Activated CD8-positive, alpha-beta T cell treated with anti-CD3 and anti-CD28 coated beads, Interleukin-2, amount 10 ng/mL, durations not matched to agents 7 days and 5 days (primary cell): ENCODE measurements at places on chromosomes 11 and 22. TPM values are rescaled to one million over a fixed set of nuclear protein-coding genes. Genes with fewer than 3 reads are reported as not detected.

DNA sequence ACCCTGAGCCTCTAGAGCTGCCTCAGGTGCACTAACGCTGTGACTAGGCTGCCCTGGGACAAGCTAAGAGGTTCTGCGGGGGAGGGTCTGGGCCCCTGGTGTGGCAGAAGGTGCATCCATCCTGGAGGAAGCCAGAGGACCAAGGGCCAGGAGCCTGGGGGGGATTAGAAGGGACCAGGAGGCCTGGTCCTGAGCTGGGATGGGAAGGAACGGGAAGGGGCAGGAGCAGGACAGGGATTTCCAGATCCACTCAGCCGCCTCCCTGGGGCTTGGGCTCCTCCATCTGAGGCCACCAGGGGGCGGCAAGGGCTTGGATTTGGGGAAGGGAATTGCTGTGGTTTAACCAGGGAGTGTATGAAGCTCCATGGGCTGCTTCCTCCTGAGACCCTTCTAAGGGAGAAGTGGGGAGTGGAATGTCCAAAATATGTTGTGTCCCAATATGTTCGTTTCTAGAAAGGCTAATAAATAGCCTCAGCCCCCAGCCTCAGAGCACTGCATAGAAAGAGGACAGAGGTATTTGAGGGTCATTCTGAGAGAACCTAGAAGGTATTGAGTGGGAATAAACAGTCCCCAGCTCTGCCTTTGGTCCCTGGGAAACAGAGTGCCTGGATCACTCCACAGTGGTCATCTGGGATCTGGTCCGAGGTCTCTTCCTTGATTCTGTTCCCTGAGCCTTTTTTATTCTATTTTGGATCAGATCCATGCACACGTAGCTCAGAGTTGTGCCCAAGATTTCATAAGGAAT, 17.4 kb upstream of the PRAME start:
- DNase-seq: peak; percentile 35

DNA sequence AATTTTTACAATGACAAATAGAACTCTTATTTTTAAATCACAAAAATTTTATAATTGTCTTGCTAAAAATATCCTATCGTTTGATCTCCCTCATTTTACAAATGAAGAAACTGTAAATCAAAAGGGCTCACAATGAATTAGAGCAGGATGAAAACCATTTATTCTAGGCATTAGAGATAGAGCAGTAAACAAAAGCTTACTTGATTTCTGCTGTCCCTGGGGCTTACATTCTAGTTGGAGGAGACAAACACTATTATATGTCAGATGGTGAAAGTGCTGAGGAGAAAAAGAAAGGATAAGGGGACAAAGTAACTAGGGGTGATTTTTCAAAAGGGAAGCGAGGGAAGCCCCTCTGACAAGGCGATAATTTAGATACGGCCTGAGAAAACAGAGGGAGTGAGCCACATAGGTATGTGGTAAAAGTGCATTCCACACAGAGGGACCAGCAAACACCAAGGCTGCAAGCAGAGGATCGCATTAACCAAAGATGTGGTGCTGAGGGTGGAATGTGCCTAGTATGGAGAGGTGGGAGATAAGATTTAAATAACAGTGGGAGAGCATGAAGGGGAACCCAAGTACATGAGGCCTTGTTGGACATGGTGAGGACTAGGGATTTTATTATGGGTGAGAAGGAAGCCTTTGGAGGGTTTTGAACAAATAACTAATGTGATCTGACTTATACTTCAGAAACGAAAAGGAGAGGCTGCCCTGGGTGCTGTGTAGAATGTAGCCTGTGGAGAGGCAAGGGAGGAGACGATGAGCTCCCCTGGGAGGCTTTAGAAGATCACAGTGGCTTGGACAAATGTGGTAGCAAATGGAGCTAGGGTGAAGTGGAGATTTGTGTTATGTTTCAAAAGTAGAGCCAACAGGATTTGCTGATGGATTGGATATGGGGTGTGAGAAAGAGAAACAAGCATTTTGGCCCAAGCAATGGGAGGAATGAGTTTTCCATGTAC, 62.1 kb downstream of the PDHX start:
- DNase-seq: no peak

DNA sequence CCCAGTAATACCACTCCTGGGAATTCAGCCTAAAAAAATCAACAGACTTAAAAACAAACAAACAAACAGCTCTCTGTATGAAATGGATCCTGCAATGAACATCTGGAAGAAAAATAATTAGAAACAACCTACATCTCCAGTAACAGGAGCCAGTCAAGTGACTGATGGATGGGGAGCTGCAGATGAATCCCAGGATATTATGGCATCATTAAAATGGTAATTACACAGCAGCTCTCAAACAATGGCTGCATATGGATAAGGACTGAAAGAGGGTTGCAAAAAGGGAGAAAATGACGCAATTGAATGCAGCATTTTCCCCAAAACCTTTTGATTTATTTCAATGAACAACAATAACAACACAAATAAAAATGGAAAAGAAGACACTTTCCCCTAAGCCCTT, 4.1 kb downstream of the NPTXR start:
- no peak for DNase-seq

GRCh38 chr22:20268279-20269012, at the start of gene RTN4R:
RTN4R (minus strand) TSS chr22:20268318; CDS start chr22:20268092, 226 bp downstream.
- peak; percentile 66 for DNase-seq

GRCh38 chr11:47186076-47186699, at the start of gene PACSIN3:
PACSIN3 (minus strand) TSS chr11:47186434; CDS start chr11:47182727, 3,707 bp downstream.
- peak; percentile 38 for DNase-seq

GRCh38 chr11:2302306-2302895, 588 bp downstream of the TSPAN32 start:
- DNase-seq: peak; percentile 61

- DNase-seq: no peak
These were observed 3.3 kb downstream of the ADORA2A start for GRCh38 chr22:24430431-24431308.

DNA sequence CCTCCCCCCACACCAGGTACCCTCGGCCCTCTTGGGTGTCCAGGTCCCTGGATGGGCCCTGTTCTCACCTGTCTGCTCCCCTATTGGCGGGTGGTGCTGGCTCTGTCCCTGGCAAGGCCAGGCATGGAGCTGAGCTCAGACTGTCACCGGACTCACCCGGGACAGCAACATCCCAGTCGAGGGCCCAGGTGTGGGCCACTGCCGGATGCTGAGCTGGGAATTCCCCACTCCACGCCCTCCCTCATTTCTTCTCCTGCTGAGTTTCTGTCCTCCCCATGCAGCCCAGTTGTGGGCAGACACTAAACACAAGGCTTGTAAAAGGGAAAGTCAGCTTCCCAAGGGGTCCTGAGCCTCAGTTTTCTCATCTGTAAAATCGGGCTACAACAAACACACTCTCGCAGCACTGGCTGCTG, 2.0 kb upstream of the AP5B1 start:
- no peak for DNase-seq

- no peak for DNase-seq
These were observed 9.2 kb downstream of the LIN7C start for GRCh38 chr11:27497284-27497866.

DNA sequence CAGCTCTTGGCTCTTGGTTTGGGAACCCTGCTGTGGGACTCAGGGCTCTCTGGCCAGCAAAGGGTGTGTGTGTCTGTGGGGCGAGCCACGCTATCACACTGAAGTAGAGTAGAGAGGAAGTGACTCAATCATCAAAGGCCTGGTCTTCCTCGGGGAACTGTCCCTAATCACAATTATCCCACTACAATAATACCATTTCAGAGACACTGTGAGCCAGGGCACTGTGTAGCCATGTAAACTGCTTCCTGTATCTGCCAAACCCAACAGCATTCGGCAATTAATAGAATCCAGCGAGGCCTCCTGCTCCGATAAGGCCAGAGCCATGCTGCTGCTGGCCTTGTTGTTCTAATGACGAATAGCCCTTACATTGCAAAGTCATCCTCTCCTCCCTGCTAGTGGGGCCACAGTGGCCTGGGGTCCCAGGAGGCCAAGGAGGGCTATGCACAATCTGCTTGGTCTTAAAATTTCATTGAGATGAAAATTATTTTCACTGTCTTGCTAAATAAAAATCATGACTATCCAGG, 49.8 kb upstream of the LMO2 start:
- no peak for DNase-seq

GRCh38 chr11:58830673-58831301, 13.7 kb downstream of the GLYATL2 start:
- DNase-seq: no peak

DNA sequence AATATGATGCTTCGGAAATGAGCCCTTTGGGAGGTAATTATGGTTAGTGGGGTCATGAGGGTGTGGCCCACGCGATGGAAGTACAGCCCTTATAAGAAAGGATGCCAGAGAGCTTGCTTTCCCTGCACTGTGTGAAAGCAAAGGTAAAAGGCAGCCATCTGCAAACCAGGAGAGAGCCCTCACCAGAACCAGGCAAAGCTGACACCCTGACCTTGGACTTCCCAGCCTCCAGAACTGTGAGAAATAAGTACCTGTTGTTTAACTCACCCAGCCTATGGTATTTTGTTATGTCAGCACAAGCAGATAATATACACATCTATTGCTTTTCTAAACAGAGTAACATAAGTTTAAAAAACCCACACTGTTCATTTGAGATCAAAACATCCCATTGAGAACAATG, 50.7 kb downstream of the SYN3 start:
- DNase-seq: no peak

GRCh38 chr22:35627267-35628041, 10.3 kb upstream of the MB start:
- DNase-seq: peak; percentile 66

GRCh38 chr22:50730941-50731661, 6.9 kb upstream of the ACR start:
- no peak for DNase-seq

DNA sequence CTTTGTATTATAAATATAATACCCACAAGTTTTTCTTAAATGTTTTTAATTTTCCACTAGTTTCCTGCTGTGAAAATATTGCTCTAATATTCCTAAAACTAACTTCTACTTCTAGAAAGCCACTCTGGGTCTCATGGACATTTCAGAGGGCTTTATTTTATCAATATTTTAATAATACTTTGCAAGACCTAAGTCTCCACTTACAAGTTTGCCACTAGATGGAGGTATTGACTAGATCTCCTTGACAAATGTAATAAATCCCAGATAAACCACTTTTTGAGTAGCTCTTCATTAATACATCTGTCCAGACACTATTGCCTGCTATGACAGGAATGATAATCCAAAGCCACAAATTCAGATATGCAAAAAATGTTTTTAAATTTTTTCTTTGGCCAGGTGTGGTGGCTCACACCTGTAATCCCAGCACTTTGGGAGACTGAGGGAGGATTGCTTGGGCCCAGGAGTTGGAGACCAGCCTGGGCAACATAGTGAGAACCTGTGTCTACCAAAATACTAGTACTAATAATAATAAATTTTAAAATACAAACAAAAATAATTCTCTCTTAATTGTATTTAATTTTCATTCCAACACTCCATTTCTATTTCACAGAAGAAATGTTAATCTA, 3.5 kb upstream of the ACAT1 start:
- DNase-seq: no peak

GRCh38 chr11:87438416-87438815, 400.7 kb downstream of the TMEM135 start:
- DNase-seq: no peak

DNA sequence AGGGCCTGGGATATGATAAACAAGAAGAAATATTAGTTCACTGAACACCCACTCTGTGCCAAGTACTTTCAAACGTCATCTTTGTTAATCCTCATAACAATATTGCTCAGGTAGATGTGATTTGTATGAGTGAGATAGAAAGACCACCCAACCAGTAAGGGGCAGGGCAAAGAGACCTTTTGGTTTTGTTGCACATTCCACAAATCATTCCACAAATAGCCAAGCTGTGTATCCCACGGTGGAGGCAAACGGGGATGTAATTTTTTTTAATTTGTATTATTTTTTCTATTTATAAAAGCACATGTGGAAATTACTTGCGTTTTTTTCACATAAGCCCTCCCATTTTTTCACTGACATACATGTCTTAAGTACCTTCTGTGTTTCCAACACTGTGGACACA, 29.0 kb downstream of the LAYN start:
- DNase-seq: no peak

DNA sequence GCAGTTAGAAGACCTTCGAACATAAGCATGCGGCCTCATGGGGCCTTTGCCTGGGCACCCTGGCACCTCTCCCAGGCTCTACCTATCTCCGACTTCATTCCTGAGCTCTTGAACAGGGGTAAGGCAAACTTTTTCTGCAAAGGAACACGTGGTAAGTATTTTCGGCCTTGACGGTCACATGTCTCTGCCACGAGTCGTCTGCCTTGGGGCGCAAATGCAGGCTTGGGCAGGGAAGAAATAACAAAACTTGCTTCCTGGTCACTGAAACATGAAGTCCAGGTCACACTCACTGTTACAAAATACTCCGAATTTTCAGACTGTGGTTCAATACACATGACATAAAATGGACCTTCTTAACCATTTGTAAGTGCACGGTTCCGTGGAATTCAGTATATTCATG, 3.4 kb upstream of the ASCL2 start:
- no peak for DNase-seq

- no peak for DNase-seq
These were observed 76.3 kb downstream of the PAK1 start for GRCh38 chr11:77397631-77398030.

- DNase-seq: no peak
These were observed 134.7 kb downstream of the PAX6 start for GRCh38 chr11:31676280-31676982.

DNA sequence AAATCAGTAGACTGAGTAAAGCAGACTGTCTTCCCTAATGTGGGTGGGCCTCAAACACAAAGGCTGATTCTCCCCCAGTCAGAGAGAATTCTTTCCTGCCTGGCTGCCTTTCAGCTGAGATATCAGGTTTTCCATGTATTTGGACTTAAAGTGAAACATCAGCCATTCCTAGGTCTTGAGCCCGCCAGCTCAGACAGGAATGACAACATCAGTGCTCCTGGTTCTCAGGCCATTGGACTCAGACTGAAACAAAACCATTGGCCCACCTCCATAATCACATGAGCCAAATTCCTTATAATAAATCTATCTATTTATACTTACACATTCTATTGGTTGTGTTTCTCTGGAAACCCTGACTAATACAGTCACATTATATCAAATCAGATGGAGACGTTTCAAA, 56.7 kb upstream of the CLPB start:
- DNase-seq: no peak

KCNA4 gene
- total RNA-seq: not detected

ZP1 gene
- 0.34 TPM for total RNA-seq

FGF3 gene
- not detected for total RNA-seq

SMTNL1 gene
- not detected for total RNA-seq

CUL5 gene
- 29.7 TPM for total RNA-seq

SLC22A12 gene
- not detected for total RNA-seq

PGR gene
- not detected for total RNA-seq

RFPL2 gene
- not detected for total RNA-seq

SLCO2B1 gene
- not detected for total RNA-seq

CD6 gene
- 214 TPM for total RNA-seq

OVCH2 gene
- total RNA-seq: not detected

PRODH gene
- total RNA-seq: not detected

SLC25A1 gene
- total RNA-seq: 69.1 TPM

BARX2 gene
- total RNA-seq: not detected

TOP3B gene
- 47.3 TPM for total RNA-seq

ANAPC15 gene
- 69.5 TPM for total RNA-seq

DRG1 gene
- total RNA-seq: 84.0 TPM
